Activated CD8-positive, alpha-beta T cell treated with anti-CD3 and anti-CD28 coated beads for 36 hours (primary cell): ENCODE measurements at places on chromosomes 2 and 18. TPM values are rescaled to one million over a fixed set of nuclear protein-coding genes. Genes with fewer than 3 reads are reported as not detected.

The NCKAP5 gene
- total RNA-seq: not detected

- H3K27me3 ChIP-seq: peaks cover 4% of the 10 kb centered on the region
- H3K27ac ChIP-seq: no peak overlapping the region
- no peaks in the 10 kb centered on the region for H3K4me1 ChIP-seq
These were observed 258.2 kb downstream of the SP3 start for GRCh38 chr2:173706936-173707335.

- H3K4me1 ChIP-seq: peaks cover 78% of the 10 kb centered on the region
- DNase-seq: peak; percentile 21
- no peaks in the 10 kb centered on the region for H3K27me3 ChIP-seq
These were observed 18.9 kb downstream of the TET3 start for GRCh38 chr2:74003494-74004211.

GRCh38 chr18:28422577-28422976 is 245.6 kb upstream of the CDH2 start:
- H3K4me1 ChIP-seq: no peaks in the 10 kb centered on the region
- no peaks in the 10 kb centered on the region for H3K36me3 ChIP-seq
- no peak overlapping the region for H3K4me3 ChIP-seq
- DNase-seq: no peak

DNA sequence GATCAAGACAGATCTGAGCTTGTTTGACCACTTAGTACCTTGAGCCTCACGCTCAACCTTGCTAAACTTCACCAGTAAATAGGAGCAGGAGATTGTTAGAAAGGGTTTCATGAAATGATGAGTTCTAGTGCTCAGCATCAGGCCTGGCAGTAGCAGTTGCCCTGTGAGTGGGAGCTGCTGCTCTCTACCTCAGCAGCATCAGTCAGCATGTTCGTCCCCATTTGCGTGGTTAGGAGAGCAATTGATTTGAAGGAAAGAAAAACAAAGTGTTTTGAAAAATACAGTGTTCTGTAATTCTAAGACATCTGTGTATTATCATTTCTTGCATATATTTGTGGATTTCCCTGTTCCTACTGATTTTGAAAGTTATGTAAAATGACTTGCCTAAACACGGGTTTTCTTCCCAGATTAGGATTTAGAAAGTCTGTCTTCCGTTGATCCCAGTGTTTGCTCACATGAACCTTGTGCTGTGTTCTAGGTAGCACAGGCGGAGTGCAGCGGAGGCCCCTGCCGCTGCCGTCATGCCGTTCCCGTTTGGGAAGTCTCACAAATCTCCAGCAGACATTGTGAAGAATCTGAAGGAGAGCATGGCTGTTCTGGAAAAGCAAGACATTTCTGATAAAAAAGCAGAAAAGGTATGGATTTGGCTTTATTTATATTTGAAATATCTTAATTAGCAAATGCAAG is 47.0 kb downstream of the CAB39 start:
- H3K27ac ChIP-seq: peak overlapping the region; percentile 65
- no peak for DNase-seq
- peaks cover 58% of the 10 kb centered on the region for H3K36me3 ChIP-seq
- no peak overlapping the region for H3K4me3 ChIP-seq
- H3K4me1 ChIP-seq: peaks cover 62% of the 10 kb centered on the region
- no peaks in the 10 kb centered on the region for H3K27me3 ChIP-seq

DNA sequence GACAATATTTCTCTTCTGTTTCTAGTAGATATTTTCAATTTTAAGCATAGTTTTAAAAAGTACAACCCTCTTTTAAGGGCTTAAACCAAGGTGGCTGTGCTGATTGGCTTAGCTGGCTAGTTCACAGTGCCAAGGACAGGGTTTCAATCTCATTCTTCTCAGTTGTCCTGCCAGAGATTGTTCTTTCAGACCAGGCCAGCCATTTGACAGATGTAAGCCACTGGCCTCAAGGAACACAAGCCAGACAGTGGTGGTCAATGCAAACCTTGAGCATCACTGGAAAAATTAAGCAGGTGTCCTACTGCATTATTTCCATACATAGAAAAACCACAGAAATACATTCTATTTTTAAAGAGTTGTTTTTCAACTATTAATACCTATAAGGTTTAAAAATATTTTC is 5.9 kb downstream of the RNF103 start:
- peaks cover 52% of the 10 kb centered on the region for H3K4me1 ChIP-seq
- no peak overlapping the region for H3K4me3 ChIP-seq
- DNase-seq: no peak
- H3K27me3 ChIP-seq: no peaks in the 10 kb centered on the region
